Ovary (tissue), 10 donors: ENCODE measurements at places on chromosomes 5 and 9. TPM values are rescaled to one million over a fixed set of nuclear protein-coding genes. Genes with fewer than 3 reads are reported as not detected.

The IFNK gene
- not detected for total RNA-seq

The RXRA gene
- total RNA-seq: 23.0 TPM

The IL5 gene
- not detected for total RNA-seq

DNA sequence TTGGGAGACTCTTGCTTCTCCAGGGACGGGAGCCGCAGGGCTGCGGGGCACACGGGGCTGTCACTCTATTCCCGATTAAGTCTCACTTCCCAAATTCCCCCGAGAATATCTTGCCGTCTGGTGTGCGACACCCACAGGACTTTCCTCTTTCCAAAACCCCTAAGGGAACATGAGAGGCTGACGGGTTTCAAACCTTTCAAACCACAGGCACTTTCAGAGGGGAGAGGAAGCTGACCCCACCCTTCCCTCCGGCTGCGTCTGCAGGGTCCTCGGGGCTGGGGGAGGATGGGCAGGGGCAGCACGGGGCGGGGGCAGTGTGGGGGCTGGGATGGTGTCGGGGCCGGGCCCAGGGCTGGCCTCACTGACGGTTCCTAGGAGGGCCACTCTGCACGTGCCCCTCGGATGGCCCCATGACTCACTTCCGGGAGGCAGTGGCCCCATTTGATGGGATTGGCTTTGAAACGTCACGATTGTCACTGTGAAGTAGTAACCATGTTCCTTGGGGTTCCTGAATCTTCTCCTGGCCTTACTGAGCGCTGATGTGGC is 38.2 kb downstream of the SLC9A3 start:
- no peak for DNase-seq

DNA sequence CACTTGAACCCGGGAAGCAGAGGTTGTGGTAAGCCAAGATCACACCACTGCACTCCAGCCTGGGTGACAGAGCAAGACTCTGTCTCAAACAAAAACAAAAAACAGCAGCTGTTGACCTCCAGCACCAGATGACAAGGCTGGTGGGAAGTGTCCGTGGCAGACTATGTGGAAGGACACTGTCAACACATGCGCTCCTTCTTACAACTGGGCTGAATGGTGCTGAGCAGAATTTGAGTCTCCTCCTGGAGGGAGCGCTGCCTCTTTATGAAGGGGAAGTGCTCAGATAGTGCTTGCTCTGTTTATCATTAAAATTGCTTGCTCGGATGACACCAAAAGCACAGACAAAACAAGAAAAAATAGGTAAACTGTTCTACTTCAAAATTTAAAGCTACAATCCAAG is 9.2 kb upstream of the CFAP157 start:
- DNase-seq: no peak

DNA sequence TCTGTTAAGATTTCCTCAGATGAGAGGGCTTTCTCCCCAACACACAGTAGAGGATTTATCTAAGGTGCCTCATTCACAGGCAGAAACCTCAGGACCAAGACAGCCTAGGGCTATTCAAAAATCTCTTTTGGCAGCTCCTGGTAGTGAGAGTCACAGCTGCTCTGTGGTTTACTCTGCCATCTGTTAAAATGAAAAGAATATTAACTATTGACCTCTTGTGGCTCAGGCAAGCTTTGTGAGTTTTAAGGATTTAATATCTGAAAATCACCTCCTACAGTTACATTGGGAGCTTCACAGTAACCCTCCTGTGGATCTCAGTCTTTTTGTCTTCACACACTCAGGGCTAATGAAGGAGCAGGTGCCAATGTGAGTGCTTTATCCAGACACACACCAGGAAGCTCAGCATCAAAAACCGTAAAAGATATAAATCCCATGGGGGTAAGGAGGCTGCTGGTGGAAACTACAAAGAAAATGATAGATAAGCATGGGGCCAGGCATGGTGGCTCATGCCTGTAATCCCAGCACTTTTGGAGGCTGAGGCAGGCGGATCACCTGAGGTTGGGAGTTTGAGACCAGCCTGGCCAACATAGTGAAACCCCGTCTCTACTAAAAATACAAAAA is 29.7 kb downstream of the PPP1R2B start:
- no peak for DNase-seq

DNA sequence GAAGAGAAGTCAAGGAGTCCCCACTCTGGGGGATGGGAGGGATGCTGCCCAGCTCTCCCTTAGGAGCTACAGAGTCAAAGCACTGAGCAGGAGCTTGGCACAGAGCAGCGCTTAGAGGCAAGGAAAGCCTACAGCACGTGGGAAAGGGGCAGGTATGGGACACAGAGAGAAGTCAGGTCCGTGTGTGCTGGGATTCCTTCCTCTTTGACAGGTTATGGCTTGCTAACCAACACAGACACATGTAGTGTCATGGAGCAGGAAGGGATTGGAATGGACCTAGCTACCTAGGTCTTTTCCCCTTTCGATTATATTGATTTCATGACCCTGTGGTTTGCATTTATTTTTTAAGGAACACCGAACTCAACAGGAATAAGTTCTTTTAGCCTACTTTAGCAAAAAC is 208.5 kb upstream of the TUT7 start:
- no peak for DNase-seq
